Ovary (tissue), 10 donors: ENCODE measurements at places on chromosomes 7 and 10. TPM values are rescaled to one million over a fixed set of nuclear protein-coding genes. Genes with fewer than 3 reads are reported as not detected.

DNA sequence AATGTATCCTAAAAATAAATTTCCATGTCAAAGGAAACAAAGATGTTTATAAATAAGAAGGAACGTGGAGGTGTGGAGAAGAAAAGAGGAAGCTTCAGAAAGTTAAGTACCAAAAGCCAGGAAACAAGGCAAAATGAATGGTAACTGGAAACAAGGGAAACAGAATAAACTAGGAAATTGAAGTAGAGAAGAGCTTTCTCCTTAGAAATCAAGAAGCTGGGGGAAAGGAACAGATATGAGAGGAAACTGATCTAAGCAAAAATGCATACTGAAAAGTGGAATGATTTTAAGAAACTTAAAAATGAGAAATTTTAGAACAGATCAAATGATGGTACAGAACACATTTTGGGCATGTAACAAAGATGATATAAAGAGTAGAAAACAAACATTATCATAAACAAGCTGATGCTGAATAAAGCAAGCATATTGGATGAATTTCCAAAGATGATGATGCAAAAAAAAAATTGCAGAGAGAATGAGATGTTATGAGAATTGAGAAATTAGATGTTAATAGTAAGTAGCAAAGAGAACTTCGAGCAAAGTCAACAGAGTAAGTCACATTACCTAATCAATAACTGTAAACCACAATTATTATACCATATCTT, 1.9 kb downstream of the BRAF start:
- H3K27ac ChIP-seq: no peak overlapping the region
- peak overlapping the region; percentile 98 for H3K4me3 ChIP-seq
- no peaks in the 10 kb centered on the region for H3K36me3 ChIP-seq

GRCh38 chr7:106457678-106458077, 172.9 kb upstream of the NAMPT start:
- DNase-seq: no peak
- H3K36me3 ChIP-seq: no peaks in the 10 kb centered on the region
- no peaks in the 10 kb centered on the region for H3K4me1 ChIP-seq
- H3K27ac ChIP-seq: no peak overlapping the region

DNA sequence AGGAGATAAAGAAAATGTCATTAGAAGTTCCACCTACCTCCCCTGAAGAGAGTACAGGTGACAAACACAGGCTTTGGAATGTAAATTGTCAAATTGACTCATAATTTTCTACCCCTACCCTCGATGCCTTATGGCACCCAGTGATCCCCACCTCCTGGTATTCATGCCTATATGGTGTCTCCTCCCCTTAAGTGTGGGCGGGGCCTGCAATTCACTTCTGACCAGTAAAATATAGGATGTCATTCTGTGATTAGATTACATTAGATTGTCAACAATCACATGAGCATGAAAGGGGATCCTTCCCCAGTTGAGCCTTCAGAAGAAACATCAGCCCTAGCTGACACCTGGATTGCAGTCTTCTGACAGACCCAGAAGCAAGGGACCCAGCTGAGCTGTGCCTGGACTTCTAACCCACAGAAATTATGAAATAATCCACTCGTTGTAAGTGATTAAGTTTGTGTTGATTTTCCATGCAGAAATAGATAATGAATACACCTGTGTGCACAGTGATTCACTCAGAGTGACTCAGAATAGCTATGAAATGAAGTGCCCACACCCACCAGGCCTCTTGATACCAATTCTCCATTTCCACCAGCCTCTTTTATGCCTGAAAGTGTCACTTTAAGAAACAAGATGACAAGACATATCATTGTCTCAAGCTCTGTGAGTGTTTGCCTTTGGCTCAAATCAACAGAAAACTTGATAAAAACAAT, 8.5 kb upstream of the SLC39A12 start:
- DNase-seq: no peak
- H3K27me3 ChIP-seq: no peaks in the 10 kb centered on the region
- H3K4me1 ChIP-seq: no peaks in the 10 kb centered on the region

Gene TRPV6
- not detected for total RNA-seq

Gene PNLIPRP2
- total RNA-seq: 0.15 TPM

Gene ADCYAP1R1
- total RNA-seq: 8.8 TPM

Gene NUDT13
- total RNA-seq: 1.7 TPM

Gene HECW1
- total RNA-seq: not detected
